Right cardiac atrium (tissue), 5 donors: ENCODE measurements at places on chromosomes 6 and 20. TPM values are rescaled to one million over a fixed set of nuclear protein-coding genes. Genes with fewer than 3 reads are reported as not detected.

DNA sequence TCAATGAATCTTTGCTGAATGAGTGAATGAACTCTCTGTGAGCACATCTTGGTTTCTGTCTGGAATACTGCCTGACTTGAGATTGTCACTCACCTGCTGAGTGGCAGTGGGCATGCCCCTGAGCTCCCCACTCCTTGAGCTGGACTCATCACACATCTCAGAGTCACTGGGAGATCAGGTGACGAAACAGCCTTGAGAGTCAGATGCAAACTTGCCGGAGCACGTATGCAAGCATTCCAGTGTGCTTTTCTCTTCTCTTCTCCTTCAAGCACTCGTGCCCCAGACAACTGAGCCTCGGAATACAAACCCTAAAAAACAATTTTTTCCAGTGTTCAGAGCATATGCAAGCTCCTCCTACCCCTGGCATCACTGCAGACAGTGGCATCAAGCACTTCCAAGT is 9.4 kb upstream of the BMP7 start:
- no peak for DNase-seq

- DNase-seq, result no peak
These were observed 13.2 kb upstream of the SALL4 start for GRCh38 chr20:51815383-51816076.

DNA sequence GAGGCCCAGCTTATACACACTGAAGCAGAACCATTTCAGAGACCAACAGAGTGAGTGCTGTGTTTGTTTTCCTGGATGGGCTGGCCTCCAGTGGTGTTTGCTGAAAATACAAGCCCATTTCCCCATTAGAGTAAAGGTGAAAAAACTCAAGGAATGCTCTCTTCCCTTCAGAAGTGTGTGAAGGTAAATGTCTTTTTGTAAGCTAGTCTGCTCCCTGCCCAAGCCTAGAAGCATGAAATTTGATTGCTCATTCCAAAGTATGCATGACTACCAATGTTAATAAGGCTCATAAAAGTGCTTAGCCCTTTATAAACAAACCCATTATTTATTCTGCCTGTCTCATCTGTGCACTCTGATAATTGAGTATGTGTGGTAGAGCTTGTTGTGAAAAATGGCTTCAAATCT is 59.1 kb downstream of the ADGRF1 start:
- DNase-seq, result no peak

DNA sequence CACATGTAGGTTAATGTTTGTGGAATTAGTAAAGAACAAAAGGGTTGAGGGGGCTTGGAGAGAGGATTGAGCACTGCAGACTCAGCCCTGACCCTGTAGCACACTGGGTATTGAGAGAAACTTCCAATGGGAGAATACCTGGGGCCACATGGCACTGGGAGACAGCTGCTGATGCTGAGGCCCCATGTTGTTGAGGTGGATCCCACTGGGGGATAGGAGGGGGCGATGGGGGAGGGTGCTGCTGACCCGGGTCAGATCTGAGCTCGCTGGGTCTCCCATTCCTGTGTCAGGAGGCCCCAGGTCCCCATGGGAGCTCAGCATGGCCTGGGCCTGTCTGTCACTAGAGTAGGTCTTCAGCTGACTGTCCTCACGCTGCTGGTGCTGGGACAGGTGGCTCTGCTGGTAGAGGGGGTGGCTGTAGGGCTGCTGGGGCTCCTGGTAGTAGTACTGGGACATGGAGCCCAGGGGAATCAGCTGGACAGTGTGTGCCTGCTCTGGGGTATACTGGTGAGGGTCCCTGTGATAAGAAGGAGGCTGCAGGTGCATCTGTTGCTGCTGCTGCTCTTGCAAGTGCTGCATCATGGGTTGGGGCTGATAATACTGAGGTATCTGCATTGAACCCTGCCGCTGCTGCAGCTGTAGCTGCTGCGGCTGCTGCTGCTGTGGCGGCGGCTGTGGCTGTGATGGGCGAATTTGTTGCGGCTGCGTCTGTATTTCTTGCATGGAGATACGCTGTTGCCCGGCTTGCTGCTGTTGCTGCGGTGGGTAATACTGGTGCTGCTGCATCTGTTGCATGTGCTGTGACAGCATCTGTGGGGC is 50.6 kb upstream of the MRPS10 start:
- no peak for DNase-seq

- no peak for DNase-seq
These were observed 525 bp downstream of the NCOA7 start for GRCh38 chr6:125791151-125791819.

DNA sequence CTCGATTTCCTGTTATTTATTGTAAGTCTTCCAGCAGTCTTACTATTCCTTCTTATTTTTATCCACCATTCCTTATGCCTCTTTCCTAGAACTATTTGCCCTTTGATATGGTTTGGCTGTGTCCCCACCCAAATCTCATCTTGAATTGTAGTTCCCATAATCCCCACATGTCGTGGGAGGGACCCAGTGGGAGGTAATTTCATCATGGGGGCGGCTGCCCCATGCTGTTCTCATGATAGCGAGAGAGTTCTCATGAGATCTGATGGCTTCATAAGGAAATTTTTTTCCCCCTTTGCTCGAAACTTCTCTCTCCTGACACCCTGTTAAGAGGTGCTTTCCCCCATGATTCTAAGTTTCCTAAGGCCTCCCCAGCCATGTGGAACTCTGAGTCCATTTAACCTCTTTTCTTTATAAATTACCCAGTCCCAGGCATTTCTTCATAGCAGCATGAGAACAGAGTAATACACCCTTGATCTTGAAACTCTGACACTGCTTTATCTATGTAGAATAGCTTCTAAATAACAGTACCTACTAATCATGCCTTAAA is 48.8 kb downstream of the PLN start:
- DNase-seq, result no peak

DNA sequence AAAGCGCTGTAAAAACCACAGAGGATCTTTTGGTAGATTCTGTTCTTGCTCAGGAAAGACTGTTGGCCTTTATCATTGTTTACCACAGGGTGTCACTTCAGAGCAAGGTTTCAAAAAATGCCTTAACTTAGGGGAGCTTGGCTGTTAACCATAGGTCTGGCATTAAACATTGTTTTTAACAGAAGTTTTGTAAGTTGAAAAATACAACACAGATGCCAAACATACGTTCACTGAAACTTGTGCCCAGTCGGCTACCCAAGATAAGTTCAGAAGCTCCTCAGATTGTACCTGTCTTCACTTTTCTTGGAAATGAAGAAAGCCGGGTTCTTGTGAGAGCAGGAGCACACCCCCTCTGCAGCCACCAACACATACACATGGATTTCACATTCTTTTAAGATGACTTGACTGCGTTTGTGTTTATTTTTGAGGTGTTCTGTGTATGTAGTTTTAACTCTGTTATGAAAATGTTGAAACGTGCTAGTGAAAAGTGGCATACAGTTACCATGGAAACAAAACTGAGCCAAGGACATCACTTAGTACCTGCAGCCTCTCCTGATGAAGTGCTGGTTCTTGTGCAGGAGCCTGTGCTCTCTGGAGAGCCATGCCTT is 64.9 kb downstream of the SYCP2L start:
- no peak for DNase-seq

DNA sequence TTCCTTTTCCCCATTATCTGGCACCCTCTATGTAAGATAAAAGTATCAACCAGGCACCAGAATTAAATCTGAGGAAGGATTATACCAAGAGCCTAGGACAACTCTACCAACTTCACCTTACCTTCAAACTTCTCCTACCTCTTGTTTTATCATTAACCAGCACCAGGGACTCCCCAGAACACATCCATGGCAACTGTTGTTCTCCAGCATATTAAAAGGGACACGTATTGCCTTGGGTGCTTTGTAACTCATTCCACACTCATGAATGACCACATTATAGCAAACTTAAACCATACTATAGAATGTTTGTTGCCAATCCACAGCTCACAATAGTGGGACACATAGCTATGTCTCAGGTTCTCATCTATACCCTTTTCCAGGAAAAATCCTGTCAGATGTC is 11.9 kb upstream of the FBXL4 start:
- no peak for DNase-seq

DNA sequence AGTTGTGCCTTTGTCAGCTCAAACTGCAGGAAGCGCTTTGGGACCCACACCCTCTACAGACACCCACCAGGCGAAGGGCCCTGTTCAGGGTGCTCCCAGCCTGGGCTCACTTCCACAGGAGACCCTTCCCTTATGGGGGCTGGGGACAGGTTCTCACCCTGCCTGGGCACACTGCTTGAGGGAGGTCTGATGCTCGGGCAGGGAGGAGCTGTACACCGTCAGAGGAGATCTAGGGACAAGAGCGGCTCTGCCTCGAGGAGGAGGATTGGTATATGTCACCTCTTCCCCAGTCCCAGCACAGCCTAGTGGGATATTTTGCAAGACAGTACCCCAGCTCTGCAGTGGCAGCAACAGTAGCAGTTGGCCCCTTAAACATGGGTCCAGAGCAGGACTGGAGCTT is 26.9 kb downstream of the GJA10 start:
- no peak for DNase-seq

DNA sequence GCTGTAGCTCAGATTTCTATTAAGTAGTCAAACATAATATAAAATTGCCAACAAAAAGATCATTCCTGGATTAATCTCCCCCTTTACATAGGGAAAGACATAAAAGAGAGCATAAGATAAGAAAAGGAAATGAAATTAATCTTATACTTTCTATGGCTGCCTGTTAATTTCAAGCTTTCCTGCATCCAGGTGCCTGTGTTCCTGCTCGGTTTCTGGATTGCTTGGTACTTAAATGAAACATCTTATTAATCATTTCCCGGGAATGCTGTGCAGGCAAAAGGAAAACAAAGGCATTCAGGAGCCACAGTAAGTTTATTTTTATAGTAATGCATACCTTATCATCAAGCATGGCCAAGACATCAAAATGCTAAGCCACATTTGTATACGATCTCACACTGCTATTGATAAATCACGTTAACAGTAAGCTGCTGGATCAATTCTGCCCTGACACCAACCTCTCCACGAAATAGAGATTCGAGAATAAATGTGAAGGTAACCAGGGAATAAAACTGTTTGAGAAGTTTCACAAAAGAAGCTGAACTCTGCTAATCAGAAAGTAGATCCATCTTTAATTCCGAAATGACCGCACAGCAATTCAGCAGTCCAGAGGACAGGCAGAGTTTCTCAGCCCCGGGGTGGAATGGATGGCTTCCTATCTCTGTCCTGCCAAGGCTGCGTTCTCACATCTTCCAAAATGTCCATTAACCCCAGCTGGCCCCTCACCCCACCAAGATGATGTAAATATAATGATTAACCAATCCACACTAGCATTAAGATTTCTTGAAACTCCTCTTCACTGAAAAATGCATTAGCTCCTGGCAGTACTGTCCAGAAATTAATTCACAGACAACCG is 32.6 kb upstream of the APCDD1L start:
- DNase-seq, result no peak

DNA sequence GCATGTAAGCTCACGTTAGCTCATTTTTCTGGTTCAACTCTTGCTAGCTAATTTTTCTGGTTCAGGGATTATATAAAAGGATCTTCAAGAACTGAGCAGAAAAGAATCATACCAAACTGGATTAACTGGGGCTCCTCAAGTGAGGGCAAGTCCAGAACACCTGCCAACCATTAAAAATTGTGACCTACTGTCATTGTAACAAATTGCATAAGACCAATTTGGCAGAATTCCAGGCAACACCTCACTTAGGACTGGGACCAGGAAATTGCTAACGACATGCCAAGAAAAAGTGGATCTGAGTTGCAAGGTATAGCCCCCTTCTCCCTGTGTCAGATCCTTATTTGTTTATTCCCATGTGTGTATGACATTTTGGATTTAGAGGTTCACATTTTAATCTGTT is 216.6 kb downstream of the HIVEP2 start:
- no peak for DNase-seq

DNA sequence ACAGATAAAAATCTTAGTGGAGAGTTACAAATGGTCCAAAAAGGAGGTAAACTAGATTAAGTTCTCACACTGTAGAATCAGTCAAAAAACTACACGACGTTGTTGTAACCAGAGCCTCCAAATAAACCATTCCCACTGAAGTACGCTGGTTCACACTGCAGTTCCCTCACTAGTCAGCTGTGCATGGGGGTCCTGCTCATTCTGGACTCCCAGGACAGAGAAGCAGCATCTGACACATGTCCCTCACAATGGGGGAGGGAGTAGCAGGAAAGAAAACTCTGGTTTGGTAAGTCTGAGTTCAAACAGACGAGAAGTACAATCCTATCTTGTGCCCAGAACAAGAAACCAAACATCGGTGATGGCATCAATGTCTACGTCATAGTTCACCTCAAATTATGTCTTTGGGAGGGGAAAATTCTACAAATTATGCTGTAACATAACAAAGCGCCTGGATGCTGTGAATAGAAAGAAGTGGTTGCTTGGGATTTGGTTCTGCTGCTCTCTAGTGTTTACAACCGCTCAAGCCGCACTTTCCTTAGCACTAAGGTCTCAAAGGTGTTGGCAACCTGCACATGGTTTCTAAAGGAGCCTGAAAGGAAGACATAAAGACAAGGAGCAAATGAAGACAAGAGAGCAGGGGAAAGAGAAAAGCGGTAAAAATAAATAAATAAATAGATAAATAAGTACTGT is 208.0 kb downstream of the GMDS start:
- DNase-seq, result no peak

- DNase-seq, result no peak
These were observed 65.5 kb downstream of the GMDS start for GRCh38 chr6:2179950-2180349.

- peak; percentile 66 for DNase-seq
These were observed 551 bp downstream of the TREML2 start for GRCh38 chr6:41200296-41200900.

PBOV1 gene
- total RNA-seq, result not detected

TRERF1 gene
- 2.1 TPM for total RNA-seq

ZSCAN31 gene
- 9.5 TPM for total RNA-seq

SYNDIG1 gene
- total RNA-seq, result 32.0 TPM
